Vagina (tissue), 2 donors: ENCODE measurements at places on chromosomes 13 and 19.

- no peak for DNase-seq
Measured at GRCh38 chr13:43129511-43130110, 106.2 kb downstream of the DNAJC15 start.

DNA sequence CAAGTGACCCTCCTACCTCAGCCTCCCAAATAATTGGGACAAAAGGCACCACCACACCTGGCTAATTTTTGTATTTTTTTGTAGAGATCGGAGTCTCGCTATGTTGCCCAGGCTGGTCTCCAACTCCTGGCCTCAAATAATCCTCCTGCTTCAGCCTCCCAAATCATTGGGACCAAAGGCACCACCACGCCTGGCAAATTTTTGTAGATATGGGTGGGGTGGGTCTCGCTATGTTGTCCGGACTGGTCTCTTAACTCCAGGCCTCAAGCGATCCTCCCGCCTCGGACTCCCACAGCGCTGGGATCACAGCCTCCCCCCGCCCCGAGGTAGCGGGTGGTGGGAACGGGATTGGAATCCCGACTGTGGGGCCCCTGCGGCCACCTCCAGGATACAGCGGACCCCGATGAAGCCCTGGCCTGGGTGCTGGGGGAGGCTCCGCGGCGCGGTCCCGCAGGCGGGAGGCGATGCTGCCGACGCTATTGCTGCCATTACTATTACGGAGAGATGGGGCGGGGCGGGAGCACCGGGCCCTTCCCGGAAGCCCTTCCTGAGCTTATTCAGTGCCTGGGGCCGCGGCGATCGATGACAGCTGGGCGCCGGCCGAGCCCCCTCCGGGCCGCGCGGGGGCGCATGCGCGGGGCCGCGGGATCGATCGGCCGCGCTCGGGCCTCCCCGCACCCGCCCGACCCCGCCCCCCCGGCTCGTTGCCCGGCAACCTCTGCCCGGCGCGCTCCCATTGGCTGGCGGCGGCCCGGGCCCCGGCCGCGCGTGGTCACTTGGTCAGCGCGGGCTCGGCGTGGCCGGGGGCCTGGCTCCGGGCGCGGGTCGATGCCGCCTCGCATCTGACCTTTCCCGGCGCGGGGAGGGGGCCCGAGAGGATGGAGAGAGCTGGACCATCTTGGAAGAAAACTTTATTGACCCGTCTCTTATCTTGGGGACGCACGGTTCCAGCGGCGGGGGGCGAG lies 27.9 kb upstream of the ONECUT3 start:
- no peak for DNase-seq

GRCh38 chr19:995051-995827 lies 5.0 kb upstream of the GRIN3B start:
- DNase-seq: no peak

DNA sequence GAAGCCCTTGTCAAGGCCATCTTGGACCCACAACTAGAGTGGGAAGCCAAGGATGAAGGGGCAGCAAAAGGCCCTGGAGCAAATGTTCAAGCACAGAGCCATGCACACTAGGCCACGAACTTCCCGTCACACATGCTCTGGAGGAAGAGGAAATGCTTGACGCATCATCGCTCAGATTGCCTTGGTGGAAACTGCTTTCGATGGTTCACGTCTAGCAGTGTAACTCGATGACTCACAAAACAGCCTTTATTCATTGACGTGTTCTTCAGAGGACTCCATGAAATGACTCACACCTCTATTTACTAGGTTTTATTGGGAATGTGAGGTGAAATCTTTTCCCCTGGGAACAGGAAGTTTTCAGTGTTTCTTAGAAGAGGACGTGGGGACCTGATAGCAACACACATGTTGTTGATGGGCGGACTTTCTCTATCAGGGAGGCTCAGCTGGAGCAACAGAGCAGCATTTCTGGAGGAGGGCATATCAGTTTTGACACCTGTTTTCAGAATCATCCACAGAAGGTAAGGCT lies 79.8 kb upstream of the FLT1 start:
- no peak for DNase-seq

DNA sequence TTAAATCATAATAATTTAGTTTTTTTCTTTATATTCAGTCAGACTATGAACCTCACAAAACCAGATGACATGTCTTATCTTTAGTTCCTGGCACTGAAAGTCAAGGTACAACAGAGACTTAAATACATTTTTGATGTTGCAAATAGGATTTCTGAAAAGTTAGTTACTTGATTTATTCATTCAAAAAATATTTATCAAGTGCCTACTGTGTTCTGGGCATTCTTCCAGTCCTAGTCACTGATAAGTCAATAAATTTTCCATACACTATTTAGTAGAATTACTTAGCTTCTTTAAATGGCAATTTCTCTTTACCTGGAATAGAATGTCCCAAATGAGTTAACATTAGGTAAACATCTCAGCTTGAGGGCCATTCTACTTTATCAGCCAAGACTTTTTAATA lies 938.3 kb upstream of the PCDH9 start:
- no peak for DNase-seq

DNA sequence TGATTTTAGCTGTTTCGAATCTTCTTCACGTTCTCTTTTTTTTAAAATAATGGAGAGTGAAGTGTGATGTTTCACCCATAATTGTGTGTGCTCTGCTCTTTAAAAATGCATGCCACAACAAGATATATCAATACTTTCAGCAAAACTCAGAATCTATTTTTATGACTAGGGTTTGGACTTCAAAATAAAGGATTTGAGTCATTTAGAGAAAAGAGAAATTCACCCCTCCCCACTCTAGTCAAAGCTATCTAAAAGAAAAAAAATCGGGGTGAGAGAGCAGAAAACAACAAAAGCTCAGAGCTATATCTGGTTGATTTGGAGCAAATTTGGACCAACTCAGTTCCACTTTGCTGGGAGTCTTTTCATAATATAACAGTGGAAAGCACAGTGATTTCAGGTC lies 244.5 kb downstream of the DNAJC15 start:
- DNase-seq: no peak

- DNase-seq: no peak
Measured at GRCh38 chr19:11296264-11296663, 304 bp downstream of the TSPAN16 start.

DNA sequence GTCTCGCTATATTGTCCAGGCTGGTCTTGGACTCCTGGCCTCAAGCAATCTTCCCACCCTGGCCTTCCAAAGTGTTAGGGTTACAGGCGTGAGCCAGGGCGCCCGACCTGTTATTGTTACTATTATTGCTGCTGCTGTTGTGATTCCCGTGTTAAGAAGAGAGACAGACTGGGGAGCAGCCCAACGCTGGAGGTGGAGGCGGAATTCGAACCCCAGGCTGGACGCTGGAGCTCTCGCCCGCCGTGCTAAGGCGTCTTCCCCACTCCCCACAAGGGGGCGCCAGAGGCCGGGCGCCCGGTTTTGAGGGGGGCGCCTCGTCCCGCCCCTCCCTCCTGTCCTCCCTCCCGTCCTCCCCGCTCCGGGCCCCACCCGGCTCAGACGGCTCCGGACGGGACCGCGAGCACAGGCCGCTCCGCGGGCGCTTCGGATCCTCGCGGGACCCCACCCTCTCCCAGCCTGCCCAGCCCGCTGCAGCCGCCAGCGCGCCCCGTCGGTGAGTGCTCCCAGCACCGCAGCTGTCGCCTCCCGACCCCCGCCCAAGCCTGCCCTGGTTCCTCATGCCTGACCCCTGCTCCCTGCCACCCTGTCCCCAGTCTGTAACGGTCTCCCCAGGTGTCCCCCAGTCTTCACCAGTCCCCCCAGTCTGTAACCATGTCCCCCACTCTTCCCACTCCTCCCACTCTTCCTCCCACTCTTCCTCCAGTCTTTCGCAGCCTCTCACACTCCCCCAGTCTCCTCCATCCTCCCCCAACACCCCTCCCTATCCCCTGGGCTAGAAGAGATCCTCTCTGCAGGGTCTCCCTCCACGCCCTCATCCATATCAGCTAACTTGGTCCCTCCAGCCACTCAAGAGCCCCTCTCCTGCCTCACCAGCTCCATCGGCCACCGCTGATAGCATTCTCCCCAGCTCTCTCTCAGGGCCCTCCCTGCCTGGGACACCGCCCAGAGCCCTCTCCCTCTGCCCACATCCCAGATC lies at the start of gene EHD2:
TSS of gene EHD2 (plus strand) at position 377 of the 976 bp plus-strand sequence. CDS start 3,191 bp downstream, outside the sequence.
- no peak for DNase-seq

GRCh38 chr19:4584670-4585460 lies 25.4 kb upstream of the SEMA6B start:
- no peak for DNase-seq

DNA sequence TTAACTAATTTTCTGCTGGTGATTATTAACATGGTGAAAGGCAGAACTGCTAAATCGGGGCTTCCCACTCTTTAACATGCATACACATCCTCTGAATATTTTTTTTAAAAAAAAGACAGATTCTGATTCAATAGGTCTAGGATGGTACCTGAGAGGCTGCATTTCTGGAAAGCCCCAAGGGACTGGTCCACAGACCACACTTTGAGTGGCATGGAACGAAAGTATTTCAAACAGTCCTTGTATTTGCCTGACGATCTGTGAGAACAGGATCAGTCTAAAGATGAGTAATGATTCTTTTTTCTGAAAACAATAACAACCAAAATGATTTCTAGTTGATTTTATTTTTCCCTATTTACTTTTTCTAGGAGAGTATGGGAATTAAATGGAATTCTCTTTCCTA lies 16.7 kb upstream of the SPART start:
- DNase-seq: no peak

DNA sequence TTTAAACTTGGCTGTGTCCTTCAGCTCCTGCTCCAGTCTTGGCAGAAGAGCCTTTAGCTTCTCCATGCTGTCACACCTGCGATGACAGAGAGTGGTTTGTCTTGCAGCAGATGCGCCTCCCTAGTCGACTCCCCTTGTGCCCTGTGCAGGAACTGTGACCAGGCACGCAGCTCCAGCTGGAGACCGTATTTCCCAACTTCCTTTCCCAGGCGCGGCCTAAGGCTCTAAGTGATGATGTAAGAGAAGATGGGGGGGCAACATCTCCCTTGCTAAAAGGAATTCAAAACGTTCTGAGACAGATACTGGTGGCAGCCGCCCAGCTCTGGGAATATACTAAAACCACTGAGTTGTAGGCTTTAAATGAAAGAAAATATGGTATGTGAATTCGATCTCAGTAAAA lies 16.3 kb downstream of the DCUN1D2 start:
- no peak for DNase-seq

GRCh38 chr13:95354156-95354555 lies 52.9 kb upstream of the ABCC4 start:
- no peak for DNase-seq

DNA sequence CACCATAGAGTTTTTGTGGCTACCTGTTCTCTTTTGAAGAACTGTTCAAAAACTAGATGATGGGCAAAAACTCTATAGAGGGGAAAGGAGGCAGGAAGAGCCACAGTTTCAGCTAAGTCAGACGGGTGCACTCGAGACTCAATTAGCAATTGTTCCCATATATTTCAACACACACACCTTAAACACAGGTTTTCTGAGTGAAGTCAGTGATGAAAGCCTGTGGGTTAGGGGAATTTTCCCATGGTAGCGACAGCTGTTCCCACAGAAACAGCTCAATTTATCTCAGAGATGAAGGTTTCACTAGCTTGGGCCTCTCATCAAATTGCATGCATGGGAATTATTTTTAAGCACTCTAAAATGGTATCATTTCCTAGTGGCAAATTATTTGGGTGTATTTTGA lies 143.4 kb downstream of the ZIC5 start:
- no peak for DNase-seq
